ENCODE measurements at places on chromosomes 6 and 20.
A peak's percentile ranks its signal among the peaks of the same experiment; 100 is the strongest.

- DNase-seq, result peak; percentile 28
Observed at GRCh38 chr6:14732844-14733757, 512.8 kb upstream of the JARID2 start.

- DNase-seq, result no peak
Observed at GRCh38 chr6:46606338-46606737, 46.3 kb downstream of the CYP39A1 start.

- DNase-seq, result no peak
Observed at GRCh38 chr6:7691675-7692452, 34.0 kb upstream of the BMP6 start.

DNA sequence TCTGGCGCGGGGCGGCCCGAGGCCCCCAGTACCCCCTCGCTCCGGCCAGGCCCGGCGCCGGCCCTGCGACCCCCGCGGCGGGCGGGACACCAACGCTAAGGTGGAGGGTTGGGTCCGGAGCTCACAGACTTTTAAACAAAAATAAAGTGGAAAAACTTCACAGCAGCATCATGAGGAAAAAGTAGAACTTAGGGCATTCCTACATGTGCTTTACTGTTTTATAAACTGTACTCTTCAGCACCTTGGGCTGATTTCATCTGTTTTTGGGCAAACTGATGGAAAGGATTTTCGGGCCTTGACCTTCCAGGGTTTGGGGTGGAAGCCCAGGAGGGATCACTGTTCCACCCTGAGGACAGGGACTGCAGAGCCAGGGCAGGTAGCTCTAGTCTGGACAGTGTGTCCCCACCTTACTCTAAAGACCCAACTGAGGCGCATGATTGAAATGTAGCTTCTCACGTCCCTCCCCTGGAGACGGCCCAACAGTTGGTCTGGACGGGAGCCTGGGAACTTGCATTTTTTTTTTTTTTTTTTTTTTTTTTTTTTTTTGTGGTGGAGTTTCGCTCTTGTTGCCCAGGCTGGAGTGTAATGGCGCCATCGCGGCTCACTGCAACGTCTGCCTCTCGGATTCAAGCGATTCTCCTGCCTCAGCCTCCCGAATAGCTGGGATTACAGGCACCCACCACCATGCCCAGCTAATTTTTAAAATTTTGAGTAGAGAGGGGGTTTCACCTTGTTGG lies 740 bp downstream of the NELFCD start:
- no peak for DNase-seq

- no peak for DNase-seq
Observed at GRCh38 chr6:166739117-166739975, 112.3 kb upstream of the RPS6KA2 start.

DNA sequence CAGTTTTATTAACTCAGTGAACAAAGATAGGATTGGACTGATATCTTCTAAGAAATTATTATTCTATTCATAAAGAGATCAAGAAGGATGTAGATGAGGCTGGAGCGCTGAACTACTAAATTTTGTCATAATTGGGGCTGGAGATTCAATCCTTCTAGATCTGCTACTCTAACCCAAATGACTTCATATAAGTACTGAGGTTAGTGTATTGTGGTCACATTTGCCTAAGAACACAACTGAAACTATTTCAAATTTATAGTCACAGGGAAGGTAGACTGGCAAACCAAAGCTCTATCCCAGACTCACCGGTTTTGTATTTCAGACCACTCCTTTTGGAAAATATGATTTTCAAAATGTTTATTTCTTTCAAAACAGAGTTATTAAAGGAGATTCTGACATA lies 96.7 kb downstream of the BMP5 start:
- no peak for DNase-seq

- no peak for DNase-seq
Observed at GRCh38 chr6:155380666-155381332, 66.5 kb upstream of the TFB1M start.

DNA sequence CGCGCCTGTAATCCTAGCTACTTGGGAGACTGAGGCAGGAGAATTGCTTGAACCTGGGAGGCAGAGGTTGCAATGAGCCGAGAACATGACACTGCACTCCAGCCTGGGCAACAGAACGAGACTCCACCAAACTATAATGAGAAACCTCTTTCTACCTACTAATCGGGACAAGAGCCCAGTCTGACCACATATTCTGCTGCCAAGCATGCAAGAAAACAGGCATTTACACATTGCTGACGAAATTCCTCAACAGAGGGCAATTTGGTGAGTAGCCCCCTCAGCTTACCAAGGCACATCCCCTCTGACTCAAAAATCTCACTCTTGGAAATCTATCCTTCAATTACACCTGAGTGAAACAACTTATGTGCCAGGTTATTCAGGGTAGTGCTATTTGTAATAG lies 81.2 kb downstream of the SLC23A2 start:
- DNase-seq, result no peak
